HFFc6 (cell line): ENCODE measurements at places on chromosomes 1 and 21. TPM values are rescaled to one million over a fixed set of nuclear protein-coding genes. Genes with fewer than 3 reads are reported as not detected.

Gene DMBX1
- not detected in 3 replicates for total RNA-seq

Gene AQP10
- not detected in 3 replicates for total RNA-seq

GRCh38 chr1:29646161-29646775, 409.9 kb downstream of the PTPRU start:
- no peaks in the 10 kb centered on the region for H3K36me3 ChIP-seq
- H3K4me1 ChIP-seq = peaks cover under 1% of the 10 kb centered on the region
- DNase-seq = no peak
- peaks cover 7% of the 10 kb centered on the region for H3K27me3 ChIP-seq
- no peak overlapping the region for H3K27ac ChIP-seq
- no peak overlapping the region for H3K4me3 ChIP-seq

DNA sequence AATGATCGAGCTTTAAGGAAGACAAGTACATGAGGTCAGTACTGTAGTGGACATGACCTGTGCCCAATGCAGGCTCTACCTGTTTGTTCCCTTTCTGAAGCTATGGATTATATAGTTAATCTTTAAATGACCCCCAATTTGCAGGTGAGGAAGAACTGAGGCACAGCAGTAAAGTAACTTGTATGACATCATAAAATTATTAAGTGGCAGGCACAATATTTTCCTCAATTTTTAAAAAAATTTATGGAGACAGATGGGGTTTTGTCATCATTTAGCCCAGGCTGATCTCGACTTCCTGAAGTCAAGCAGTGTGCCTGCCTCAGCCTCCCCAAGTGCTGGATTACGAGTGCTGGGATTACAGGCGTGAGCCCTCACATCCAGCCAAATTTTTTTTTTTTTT, 3.6 kb upstream of the GATAD2B start:
- no peak overlapping the region for H3K4me3 ChIP-seq
- no peaks in the 10 kb centered on the region; the same call in 1 of the 2 replicates for H3K36me3 ChIP-seq
- peaks cover 2% of the 10 kb centered on the region for H3K27me3 ChIP-seq
- H3K4me1 ChIP-seq = peaks cover 30% of the 10 kb centered on the region
- no peak for DNase-seq

DNA sequence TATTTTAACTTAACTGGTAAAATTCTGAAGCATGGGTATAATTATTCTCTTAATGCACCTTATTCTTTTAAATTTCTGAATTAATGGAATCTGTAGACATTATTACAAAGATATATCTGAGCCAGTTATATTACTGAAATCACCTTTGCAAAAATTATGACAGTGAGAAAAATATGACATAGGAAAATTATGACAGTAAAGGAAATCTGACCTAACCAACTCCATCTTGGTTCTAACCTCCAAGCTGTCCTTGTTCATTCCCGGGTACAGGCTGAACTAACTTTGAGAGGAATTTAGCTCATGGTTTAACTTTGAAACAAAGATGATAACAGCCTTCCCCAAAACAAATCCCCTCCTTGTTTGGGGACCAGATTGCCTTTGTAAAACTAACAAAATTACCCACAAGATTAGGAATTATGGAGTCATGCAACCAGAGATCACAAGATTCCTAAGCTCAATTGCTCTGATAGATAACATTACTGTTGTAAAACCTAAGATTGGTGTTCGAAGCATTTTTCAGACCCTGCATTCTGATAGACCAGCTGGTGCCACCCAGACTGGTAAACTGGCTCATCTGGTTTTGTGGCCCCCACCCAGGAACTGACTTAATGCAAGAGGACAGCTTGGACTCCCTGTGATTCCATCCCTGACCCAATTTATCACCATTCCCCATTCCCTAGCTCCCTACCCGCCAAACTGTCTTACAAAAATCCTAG, 9.4 kb upstream of the CD55 start:
- no peak overlapping the region for H3K4me3 ChIP-seq
- H3K4me1 ChIP-seq = peaks cover 17% of the 10 kb centered on the region
- H3K27me3 ChIP-seq = peaks cover 5% of the 10 kb centered on the region
- no peaks in the 10 kb centered on the region for H3K36me3 ChIP-seq

- no peak overlapping the region for H3K4me3 ChIP-seq
- H3K36me3 ChIP-seq = no peaks in the 10 kb centered on the region
- DNase-seq = peak; percentile 6
- no peaks in the 10 kb centered on the region for H3K27me3 ChIP-seq
These were observed 1.4 kb downstream of the TIPRL start for GRCh38 chr1:168180148-168180524.
